Stimulated activated naive CD8-positive, alpha-beta T cell treated with anti-CD3 and anti-CD28 coated beads, Interleukin-15, Interleukin-2, amounts not matched to agents 100 U/mL and 50 U/mL, for 24 hours (primary cell): ENCODE measurements at places on chromosomes 6 and 20.

GRCh38 chr6:132483779-132484679 lies 28.9 kb downstream of the STX7 start:
- peak; percentile 36 for DNase-seq

- DNase-seq = no peak
These were observed 182.1 kb downstream of the EYA4 start for GRCh38 chr6:133423242-133423641.

DNA sequence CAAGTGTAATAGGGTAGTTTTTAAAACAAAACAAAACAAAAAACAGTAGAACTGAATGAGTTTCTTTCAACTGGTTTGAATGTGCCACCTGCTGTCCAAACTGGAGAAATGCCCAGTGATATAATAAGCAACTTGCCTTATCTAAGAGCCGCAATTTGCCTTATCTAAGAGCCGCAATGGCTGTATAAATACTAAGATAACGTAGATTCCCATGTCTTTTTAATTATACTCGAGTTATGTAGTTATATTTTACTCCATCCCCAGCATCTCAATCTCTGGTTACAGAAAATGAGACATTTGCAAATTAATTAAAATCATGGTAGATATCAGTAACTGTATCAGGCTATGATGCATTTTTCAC lies 67.2 kb downstream of the RPP40 start:
- no peak for DNase-seq

GRCh38 chr6:44645276-44645675 lies 257.8 kb downstream of the CDC5L start:
- no peak for DNase-seq
